ENCODE measurements at places on chromosomes 6 and 20.

DNA sequence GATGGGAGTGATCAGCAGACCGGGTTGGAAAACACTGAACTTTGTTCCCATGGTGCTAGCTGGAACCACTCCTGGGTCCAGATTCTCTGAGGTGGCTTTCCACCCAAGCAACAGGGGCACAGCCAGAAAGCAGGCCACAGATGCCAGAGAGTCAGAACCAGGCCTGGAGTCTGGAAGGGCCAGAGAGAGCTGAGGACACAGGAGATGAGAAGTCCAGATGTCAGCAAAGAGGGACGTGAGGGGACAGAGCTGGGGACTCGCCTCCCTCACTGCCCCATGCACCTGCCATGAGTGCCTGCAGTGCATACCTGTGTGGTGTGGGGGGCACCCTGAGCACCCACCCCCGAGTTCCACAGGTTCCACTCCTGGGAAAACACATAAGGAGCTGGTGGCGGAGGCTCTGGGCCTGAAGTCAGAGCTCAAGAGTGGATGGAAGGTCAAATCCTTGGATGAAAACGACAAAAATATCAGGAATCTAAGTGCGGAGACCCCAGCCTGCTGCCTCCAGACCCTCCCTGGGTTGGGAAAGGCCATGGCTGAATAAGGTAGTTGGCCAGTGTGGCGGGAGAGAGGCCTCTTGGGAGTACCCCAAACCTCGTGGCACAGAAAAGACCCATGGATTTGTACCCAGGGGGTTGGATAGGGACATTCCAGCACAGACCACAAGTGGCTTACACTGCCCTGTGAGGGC lies 224.2 kb downstream of the SYNDIG1 start:
- no peak for DNase-seq

DNA sequence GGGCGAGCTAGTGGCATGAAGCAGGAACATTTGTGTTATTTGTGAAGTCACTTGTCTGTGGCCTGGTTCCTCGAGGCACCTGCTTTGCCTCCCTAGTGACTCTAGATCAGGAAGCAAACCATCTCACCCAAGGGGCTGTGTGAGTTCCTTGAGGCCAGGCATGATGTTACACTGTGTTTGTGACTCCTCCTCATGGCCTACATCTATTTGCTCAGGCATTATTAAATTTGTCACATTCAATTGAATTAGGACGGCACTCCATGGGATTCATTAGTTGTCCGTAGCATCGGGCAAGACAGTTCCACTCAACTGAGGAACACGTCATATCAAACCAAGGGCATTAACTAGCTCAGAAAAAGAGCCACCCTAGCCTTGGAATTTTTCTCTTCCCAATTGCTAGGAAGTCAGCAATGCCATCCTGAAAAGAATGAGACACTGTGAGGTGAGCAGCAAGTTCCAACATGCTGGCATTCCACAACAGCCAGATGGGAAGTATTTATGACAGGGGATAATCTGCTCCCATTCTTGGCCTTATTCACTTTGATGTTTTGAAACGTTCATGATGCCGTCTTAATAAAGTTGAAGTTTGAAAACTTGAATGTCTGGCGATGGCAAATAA lies 17.2 kb downstream of the TMEM200A start:
- no peak for DNase-seq

DNA sequence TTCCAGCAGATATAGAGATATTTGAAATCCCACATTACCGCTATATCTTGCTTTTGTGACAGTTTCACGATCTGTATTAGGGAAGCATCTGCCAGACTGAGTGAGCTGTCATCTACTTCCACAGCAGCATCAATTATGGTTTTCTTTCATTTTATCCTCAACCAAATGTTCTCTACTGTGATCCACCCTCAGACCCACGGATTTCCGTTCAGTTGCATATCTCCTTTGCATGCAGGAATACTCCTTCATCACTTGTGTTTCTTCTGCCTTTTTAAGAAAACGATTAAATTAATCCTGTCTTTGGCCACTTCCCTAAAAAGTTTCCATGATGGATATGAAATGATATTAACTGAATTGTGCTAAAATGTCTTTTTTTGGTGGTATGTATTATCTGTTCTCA lies 262.1 kb upstream of the ADGRB3 start:
- no peak for DNase-seq

DNA sequence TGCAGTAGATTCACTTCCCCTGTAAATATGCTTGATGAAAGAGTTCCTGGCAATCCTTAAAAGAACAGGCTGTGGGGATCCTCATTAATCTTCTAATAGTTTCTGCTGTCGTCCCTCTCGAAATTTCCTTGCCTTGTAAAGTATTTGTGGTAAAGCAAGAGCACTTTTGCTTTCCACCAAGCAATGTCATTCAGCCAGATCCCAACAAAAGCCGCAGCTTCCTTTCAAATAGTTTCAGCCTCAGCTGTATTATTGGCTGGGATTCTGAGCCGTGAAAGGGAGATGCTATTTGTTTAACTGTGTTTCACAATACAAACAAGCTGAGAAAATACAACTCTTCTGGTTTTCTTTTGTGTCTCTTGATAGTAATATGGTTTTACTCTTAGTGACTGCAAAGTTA lies 48.9 kb upstream of the EPHA7 start:
- no peak for DNase-seq

GRCh38 chr6:16474772-16475493 lies 236.5 kb downstream of the GMPR start:
- DNase-seq, result no peak

DNA sequence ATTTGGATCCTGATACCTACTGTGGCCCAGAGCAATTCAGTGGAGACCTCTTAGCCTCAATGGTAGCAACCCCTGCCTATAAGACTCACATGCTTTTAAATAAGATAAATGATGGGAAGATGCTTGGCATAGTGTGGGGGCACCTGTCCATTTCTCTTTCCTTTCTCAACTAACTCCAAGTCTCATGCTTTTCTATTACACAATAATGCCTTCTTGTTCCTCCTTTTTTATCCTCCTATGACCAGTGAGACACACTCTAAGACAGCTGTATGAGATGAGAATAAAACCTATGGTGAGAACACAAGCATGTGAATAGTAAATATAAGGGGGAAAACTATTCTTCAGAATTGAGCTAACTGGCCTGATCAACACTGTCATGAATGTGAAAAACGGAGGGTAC lies 147.0 kb upstream of the STXBP5 start:
- DNase-seq, result no peak

DNA sequence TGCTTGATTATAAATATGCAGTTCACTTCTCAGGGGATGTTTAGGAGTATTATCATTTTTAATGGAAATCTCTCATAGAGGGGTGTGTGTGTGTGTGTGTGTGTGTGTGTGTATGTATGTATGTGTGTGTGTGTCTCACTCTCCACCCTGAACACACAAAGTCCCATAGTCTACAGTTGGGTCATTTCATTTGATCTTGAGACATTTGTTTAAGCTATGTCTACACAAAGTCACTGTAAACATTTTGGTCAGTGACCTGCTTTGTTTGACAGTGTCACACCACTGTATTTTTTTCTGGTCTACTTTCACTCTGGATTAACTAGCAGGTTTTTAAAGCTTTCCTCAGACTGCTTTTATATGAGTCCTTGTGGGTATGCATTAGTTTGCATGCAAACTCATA lies 215.2 kb downstream of the GRIK2 start:
- DNase-seq, result no peak

DNA sequence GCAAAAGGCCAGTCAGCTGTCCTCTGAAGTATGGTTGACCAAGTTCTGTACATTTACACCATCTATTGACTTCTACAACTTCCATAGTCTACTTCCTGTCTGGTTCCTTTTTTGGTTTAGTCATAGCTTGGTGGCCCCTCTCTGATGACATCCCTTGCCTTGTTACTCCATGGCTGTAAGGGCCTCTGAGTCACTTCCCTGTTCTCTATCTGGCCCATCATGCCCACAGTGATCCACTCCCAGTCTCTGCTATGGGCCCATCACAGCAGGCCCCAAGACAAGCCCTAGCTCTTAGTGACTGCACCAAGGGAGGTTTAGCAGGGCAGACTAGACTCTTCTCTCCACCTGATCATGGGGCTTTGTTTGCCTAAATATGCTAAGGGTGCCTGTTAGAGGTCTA lies 441.6 kb downstream of the HACE1 start:
- no peak for DNase-seq

DNA sequence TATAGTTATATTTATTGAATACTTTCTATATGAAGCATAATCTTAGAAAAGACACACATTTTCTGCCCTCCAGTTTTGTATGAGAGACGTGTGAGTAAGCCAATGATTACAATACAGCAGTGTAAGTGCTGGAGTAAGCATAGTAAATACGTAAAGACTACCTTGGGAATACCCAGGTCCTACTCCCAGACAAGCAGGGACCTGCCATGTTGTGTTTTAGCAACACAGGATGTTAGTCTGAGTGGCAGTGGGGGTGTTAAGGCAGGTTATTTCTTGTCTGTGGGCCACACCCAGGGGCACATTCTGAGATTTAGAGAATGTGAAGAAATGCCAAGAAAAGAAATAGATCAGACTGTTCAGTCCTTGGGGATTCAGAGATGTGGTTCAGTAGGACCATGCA lies 34.3 kb upstream of the RNF144B start:
- DNase-seq, result no peak

- no peak for DNase-seq
Measured at GRCh38 chr6:35967076-35967774, 46.3 kb upstream of the SRPK1 start.

DNA sequence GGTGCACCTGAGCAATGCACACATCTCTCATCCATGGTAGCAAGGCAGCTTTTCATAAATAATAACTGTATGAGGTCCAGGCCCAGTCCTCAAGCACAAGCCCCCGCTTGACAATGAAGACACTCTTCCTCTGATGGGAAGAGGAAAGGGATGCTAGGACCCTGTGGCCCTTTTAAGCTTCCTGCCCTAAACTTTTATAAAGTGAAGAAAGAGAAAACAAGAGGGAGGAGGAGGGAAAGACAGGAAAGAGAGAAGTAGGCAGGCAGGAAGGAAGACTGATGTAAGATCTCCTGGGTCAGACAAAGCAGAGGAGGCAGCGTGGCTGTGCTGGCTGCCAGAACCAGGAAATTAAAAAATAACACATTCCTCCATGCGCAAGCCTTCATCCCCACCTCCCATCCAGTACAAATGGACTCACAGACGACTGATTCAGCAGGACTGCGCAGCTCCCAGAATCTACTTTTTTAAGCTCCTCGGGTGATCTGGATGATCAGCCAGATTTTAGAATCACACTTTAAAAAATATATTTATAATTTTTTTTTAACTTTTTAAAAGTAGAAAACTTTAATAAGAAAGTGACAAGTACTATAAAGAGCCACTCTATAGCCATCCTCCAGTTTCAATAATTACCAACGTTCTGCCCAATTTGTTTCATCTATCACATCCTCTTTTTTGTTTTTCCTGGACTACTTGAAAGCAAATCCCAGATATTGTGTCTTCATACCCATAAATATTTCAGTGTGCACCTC lies 16.5 kb downstream of the TNFAIP3 start:
- DNase-seq, result no peak

DNA sequence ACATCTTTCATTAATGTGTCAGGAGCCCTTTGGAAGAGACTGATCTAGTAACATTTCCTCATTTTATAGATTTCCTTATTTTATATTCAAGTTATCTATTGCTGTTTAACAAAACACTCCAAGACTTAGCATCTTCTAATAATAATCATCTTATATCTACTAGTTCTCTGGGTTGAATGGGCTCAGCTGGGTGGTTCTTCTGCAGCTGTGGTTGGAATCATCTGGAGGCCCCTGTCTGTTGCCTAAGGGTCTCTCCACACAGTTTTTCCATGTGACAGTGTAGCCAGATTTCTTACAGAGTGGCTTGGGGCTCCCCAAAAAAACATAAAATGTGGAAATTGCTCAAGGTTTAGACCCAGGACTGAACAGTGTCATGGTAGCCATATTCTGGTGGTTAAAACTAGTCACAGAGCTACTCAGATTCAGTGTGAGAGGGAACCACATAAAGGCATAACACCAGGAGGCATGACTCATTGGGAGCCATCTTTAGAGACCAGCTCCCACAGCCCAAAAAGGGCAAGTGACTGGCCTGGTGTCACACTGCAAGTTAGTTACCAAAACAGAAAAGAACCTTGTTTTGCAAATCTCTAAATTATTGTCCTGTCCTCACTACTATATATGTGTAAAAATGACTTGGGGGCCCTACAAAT lies 11.5 kb downstream of the SLC2A10 start:
- no peak for DNase-seq

- no peak for DNase-seq
Measured at GRCh38 chr6:85920782-85921181, 278.1 kb upstream of the SYNCRIP start.

DNA sequence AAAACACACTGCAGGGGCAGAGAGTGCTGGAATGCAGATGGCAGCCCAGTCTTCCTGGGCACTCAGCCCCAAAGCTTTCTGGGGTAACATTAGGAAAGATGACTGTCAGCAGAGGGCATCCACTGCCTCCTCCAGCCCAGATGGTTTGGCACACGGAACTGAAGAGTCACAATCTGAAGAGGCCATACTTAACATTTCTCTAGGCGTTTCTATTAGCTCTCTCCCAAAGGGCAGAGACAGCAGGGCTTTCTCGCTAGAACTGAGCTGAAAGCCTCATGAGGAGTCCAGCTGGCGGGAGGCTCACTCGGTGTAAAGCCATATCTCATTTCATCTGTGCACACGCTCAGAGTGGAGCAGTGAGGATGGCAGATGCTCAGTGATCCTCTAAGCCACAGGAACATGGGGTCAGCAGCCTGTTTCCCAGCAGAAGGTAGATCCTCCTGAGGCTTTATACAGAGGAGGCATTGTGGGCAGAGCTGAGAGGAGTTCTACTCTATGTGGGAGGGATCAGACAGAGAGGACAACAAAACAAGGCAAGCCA lies 28.1 kb downstream of the ALDH8A1 start:
- DNase-seq, result no peak

GRCh38 chr6:130754786-130755367 lies 72.3 kb upstream of the SMLR1 start:
- DNase-seq, result no peak

DNA sequence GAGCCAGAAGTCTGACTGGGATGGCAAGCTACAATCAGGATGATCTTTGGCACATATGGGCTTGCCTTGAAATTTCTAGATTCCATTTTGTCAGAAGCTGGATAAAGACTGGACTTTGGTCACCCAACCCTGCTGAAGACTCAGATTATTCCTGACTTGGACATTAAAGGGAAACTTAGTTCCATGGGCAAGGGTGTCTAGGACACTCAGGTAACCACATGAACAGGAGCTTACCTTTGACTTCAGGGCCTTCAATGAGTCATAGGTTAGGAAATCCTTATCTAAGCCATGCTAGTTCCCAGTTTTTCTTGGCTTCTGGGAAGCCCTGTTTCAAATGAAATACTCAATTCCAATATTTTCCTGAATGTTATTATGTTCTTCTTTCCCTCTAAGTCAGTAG lies 28.5 kb upstream of the IFNGR1 start:
- no peak for DNase-seq

DNA sequence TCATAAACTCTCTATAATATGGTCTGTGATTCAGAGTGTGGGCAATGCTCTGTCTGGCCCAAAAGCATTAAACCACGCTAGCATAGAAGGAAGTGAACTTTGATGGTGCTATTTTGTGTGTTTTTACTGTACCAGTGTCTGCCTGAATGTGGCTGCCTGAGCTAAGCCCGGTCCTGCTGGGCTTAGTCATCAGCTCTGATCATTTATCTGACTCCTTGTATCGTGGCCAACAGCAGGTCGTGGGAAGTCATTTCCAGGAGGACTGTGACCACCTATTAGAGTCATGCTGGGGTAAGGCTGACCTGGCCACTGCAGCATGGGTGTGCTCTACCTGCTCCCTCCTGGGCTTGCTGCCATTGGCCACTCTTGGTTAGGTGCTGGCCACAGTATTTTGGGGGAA lies 239.1 kb upstream of the CEP162 start:
- DNase-seq, result no peak

Data from T-helper 2 cell treated with Interferon-gamma antibody and Interleukin-4, amounts not matched to agents 5 μg/mL and 100 μg/mL, for 36 hours (primary cell).